ENCODE measurements at places on chromosomes 5 and 9. TPM values are rescaled to one million over a fixed set of nuclear protein-coding genes. Genes with fewer than 3 reads are reported as not detected.

DNA sequence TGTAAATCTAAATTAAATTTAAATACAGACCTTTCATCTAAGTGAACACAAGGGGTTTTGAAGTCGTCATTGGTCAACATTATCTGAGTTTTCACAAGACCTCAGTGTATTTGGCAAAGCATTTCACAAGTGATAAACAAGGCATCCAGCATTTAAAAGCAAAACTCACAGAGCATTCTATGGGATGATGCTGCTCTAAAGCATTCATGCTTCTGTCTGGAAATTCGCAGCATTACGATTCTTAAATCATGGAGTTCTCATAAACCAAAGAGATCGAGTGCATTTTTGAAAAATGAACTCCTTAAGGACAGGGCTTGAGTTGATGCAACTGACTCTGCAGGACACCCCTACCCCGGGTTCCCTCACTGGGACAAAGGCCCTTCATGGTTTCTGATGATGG is 46.1 kb upstream of the SPATA31E1 start:
- DNase-seq: no peak

GRCh38 chr5:153896117-153896516 is 142.6 kb downstream of the FAM114A2 start:
- no peak for DNase-seq

DNA sequence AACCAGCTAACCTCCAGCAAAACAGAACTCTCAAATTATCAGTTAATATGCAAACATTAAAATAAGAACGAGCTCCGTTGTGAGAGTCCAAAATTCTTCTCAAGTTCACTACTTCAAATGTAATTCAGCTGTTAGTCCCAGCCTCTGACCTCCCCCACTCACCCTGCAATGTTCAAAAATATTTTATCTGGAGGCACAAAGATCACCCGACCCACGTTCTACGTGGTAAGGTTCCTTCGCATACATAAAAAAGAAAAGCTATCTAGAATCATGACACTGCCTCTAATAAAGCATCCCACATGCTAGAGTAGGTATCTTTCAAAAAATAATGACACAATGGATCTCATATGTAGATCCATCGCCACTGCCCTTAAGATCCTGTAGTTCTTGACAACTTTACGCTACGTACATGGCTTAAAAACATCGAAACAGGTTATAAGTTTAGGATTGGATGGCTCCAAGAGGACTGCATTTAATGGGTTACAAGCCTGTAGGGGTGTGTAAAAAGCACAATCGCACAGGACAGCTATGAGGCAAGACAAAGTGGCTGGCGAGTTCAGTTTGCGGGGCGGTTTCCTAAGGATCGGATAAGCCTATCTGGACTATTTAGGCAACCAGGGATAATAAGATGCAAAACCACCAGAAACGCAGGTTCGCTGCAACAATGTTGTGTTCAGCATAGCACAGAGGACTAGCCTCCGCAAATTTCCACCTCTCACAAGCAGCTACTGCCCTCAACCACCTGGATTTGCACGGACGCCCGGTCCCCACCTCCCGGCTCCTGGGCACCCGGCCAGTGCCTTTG is 969 bp downstream of the CLK4 start:
- DNase-seq: no peak

GRCh38 chr5:63961125-63961597 is 1.1 kb downstream of the HTR1A start:
- DNase-seq: no peak

PROP1 gene
- not detected for total RNA-seq

SDHA gene
- 370 TPM for total RNA-seq

- no peak for DNase-seq
These were observed 81.5 kb upstream of the RASEF start for GRCh38 chr9:83144492-83144891.

LAMC3 gene
- 1.6 TPM for total RNA-seq

- DNase-seq: no peak
These were observed 3.7 kb downstream of the MRPL36 start for GRCh38 chr5:1795931-1796330.

DNA sequence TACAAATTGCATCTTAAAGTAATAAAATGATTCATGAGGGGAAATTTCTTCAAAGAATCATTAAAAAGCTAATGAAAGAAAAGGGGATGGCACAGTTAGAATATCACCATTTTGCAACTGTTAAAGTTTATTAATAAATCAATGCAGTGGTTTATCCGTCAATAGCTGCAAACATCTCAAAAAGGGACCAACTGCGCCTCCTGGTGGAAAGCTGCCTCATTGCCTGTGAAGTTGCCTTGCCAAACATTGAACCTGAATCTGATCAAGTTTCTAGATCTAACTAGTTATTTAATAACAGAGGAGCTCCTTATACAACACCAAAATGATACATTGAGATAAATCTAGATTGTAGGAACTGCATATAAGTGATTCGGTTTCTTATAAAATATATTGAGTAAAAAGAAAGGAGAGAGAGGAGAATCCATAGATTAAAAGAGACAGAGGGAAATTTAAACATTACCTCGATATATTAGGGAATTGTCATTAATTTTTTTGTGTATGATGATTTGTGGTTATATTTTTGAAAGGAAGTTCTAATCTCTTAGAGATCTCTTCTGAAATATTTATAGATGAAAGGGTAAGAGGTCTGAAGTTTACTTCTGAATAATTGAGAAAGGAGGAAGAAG is 6.9 kb upstream of the NDUFB6 start:
- DNase-seq: peak; percentile 87

DNA sequence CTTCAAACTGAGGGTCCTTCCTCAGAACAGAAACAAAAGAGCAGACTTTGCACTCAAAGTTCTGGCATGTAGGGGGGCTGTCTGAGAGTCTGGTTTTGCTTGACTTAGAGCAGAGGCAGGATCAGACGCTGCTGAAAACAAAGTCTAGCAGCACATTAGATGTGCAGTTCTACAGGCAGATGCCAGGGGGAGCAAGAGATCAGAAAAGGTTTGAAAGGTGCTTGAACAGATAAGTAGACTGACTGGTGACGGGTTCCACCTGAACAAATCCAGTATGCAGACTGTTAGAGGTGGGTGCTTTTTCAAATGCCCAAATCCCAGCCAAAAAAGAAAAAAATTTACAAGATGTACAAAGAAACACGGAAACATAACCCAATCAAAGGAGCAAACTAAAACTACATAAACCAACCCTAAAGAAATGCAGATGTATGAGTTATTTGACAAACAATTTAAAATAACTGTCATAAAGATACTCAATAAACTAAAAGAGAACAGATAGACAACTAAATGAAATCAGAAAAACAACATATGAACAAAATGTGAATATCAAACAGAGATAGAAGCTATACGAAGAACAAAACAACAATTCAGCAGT is 194.7 kb upstream of the FREM1 start:
- DNase-seq: no peak

GRCh38 chr5:1442222-1443145 is 2.8 kb downstream of the SLC6A3 start:
- DNase-seq: no peak

PCDHB11 gene
- total RNA-seq: 2.9 TPM

ZSWIM6 gene
- total RNA-seq: 7.8 TPM

DNA sequence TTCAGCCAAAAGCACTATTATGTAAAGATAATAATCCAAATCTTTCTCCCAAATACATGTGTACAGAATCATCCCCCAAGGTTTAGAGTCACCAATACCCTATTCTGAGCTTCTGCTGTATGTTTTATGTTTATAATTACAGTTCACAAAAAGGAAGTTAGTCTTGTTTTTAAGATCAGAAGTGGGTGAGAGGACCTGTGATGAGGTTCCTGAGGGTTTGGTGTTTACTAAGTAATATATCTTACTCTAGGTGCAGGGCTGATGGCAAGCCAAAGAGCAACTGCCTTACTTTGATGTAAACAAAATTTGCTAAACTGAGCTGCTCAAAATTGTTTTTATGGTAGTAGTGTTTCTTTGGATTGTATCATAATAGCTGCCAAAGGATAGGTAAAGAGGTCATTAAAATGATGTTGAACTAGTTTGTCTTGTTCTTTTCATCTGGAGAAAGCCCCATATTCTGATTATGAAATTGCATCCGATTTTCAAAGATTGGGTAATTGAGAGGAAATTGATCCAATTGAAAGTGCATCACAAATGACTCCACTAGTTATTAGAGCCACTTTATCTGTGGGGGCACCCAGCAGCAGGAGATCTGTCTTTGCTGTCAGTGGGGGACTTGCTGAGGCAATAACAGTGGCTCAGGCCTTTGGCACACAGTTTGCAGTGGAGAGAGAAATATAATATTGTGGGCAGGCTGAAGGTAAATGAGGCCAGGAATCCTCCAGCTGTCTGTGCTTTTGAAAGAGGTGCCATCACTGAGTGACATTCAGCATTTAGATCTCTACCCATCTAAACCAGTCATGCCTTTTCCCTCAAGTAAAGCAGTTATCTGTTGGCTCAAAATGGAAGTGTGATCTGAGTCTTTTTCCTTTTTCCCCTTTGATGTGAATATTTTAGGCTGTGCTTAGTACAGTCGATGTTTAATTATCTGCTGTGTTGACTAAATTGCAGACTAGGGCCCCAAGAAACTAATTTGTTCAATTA is 14.1 kb downstream of the TRIM32 start:
- DNase-seq: no peak

DNA sequence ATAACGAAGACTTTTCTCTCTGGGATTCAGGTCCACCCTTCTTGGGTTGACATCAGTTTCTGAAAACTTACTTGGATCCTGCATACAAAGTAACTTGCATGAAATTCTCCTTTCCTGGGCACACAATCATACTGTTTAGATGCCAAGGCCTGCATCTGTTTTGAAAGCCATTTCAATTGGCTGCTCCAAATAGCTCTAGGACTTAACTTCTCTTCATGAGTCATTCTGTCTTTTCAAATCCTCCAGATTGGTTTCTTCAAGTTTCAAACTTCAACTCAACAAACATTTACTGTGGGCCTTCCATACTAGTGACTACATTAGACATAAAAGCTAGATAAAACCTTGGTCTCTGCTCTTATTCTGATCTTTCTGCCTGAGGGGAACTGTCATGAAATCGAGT is 54.8 kb upstream of the HMHB1 start:
- no peak for DNase-seq

GRCh38 chr5:178116143-178116885 is 3.0 kb downstream of the N4BP3 start:
- DNase-seq: no peak

ROR2 gene
- total RNA-seq: 33.7 TPM

DNA sequence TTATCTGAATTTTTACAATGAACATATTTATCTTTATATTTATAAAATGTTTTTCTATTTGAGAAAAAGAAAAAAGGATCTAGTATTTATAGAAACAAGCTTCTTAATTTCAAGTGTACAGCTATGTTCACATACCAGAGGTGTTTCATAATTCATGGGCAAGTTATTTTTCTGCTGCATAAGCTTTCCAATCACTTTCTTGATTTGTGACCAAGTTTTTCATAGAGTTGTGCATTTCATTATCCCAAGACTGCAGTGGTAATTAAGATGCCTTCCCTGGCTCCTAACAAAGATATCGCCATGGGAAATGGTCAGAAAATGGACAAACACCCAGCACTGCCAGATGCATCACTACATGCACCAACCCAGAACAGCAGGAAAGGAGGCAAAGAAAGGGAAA is 124.6 kb downstream of the GNAQ start:
- DNase-seq: no peak

- no peak for DNase-seq
These were observed 22.3 kb downstream of the RFK start for GRCh38 chr9:76371901-76372300.

DDX4 gene
- total RNA-seq: not detected

DNA sequence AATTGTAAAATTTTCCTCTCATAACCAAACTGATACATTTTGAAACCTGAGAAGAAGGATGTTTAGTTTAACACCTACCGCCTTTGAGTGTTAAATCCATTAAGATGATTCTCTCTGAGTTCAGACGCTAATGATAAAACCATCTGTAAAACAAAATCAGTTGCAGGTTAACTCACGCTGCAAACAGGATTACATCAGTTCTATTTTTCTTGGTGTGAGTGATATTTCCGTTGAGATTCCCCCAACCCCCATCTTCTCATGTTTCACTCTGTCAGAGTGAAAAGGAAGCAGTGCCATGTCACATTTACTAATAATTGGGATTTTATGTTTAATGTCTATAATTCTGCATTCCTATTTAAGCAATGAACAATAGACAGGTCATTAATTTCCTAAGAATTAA is 146.5 kb downstream of the FANCC start:
- no peak for DNase-seq

GRCh38 chr5:130251931-130252330 is 347.7 kb downstream of the CHSY3 start:
- DNase-seq: no peak

- DNase-seq: peak; percentile 87
These were observed 20.7 kb downstream of the GOLGA2 start for GRCh38 chr9:128254855-128255759.

TMEM171 gene
- total RNA-seq: not detected

DNA sequence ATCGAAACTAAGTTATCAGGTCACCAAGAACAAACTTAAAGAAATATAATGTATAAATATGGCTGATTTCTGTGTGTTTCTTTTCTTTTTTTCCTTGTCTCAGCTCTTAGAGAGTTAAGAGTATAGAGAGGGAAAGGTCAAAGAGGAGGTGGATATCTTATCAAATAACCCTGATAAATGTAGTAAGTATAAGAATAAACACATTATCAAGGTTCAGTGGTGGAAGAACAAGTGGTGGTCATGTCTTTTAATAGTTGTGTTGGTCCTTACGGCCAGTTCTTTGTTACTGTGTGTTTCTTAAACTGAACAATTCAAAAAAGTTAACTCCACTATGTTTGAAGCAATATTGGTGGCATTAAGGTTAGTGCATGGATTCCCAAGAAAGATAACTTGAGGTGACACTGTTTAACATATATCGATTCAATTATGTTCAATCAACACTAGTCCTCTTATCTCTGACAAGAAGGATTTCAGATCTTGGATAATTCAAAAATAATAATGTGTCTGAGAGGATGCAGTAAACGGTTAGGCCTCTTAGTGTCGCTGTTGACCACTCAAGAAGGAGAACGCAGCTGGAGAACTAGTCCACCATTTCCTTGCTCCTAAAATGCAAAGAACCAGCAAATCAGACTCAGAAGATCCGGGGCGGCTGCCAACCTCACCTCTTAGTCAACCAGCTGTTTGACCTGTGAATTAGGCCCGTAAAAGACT is at the start of gene PCDHGA3:
TSS of gene PCDHGA3 (plus strand) at position 588 of the 711 bp plus-strand sequence. CDS start 205 bp downstream, outside the sequence.
- DNase-seq: no peak

UBE2B gene
- total RNA-seq: 216 TPM

DNA sequence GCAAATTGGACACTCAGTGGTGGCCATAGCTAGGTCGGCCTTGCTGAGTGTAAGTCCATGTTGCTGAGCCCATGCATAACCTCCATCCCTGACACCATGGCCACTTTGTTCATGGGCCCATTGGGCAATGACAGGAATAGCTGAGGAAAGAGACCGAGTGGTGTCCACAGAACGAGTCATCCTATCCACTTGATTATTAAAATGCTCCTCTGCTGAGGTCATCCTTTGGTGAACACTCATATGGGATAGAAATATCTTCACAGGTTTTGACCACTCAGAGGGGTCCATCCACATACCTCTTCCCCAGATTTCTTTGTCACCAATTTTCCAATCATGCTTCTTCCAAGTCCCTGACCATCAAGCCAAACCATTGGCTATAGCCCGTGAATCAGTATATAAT is 63.6 kb downstream of the PPIC start:
- DNase-seq: no peak

PCDHA1 gene
- total RNA-seq: not detected

All from right cardiac atrium (tissue), 5 donors.